ENCODE measurements at places on chromosomes 12 and 14. TPM values are rescaled to one million over a fixed set of nuclear protein-coding genes. Genes with fewer than 3 reads are reported as not detected.
A peak's percentile ranks its signal among the peaks of the same experiment; 100 is the strongest.

SPRYD4 gene
- total RNA-seq, result 3.8 TPM

- H3K4me1 ChIP-seq, result peaks cover 33% of the 10 kb centered on the region
- peak; percentile 83 for DNase-seq
- H3K27ac ChIP-seq, result peak overlapping the region; percentile 91
Observed at GRCh38 chr14:67694791-67695393, 672 bp downstream of the RDH11 start.

GRCh38 chr14:37890095-37890494, 294.7 kb downstream of the TTC6 start:
- no peaks in the 10 kb centered on the region for H3K4me1 ChIP-seq
- H3K4me3 ChIP-seq, result no peak overlapping the region
- H3K27me3 ChIP-seq, result no peaks in the 10 kb centered on the region
- H3K36me3 ChIP-seq, result no peaks in the 10 kb centered on the region
- no peak overlapping the region for H3K27ac ChIP-seq
- no peak for DNase-seq

- no peak overlapping the region for H3K4me3 ChIP-seq
- H3K27me3 ChIP-seq, result no peaks in the 10 kb centered on the region
- no peaks in the 10 kb centered on the region for H3K4me1 ChIP-seq
- no peak for DNase-seq
Observed at GRCh38 chr12:115044073-115044472, 360.1 kb upstream of the TBX3 start.

- H3K4me1 ChIP-seq, result no peaks in the 10 kb centered on the region
- H3K36me3 ChIP-seq, result no peaks in the 10 kb centered on the region
- H3K27me3 ChIP-seq, result no peaks in the 10 kb centered on the region
- no peak overlapping the region for H3K4me3 ChIP-seq
- no peak overlapping the region for H3K27ac ChIP-seq
Observed at GRCh38 chr12:70177631-70178030, 65.6 kb upstream of the CNOT2 start.
